NCI-H1105 treated with DMSO at 0.1 percent for 48 hours (cell line): ENCODE measurements at places on chromosomes 16 and 17.

- DNase-seq: peak; percentile 79
These were observed 253.4 kb downstream of the SNX29 start for GRCh38 chr16:12229759-12230594.

- DNase-seq: peak; percentile 51
These were observed 13.5 kb upstream of the ITGB3 start for GRCh38 chr17:47239967-47240651.

DNA sequence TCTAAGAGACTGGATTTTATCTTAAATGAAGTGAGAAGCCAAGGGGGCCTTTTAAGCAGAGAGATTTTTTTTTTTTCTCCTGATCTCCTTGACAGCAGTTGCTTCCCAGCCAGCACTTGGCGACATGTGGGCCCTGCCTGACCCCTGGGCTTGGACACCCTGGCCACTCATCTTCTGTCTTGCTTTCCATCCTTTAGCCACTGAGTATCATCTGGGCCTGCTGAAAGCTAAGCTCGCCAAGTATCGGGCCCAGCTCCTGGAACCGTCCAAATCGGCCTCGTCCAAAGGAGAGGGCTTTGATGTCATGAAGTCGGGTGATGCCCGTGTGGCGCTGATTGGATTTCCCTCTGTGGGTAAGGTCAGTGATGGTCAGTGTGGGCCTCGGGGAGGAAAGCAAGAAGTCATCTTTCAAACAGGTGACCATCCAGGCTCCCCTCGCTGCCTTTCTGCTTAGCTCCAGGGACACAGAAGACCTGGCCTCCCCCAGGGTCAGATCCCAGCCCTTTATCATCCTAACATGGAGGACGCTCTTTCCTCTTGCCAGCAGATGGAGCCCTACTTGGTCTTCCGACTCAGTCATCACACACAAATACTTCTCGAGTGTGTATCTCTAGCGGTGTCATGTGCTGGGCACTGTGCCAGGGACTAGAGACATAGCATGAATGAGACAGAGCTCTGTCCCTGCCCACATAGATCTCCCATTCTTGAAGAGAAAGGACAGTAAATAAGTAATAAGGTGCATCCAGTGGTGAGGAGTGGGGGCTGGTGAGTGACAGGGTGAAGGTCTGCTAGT, 6.1 kb downstream of the DRG2 start:
- DNase-seq: no peak

DNA sequence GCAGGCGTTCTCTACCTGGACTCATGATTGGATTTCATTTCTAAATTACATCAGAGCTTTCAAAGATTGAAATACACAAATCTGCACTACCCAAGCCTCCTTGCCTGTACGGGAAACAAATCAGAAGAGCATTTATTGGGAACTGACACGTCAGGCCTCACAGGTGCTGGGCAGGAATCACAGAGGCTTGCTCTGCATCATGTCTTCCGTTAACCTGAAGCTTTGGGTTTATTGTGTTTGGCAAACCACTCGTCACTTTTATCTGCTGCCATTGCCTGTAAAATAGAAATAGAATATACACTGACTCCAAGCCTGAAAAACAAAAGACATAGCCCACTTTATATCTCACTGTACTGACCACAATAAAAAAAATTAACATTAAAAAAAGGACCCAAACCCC, 7.9 kb upstream of the GEMIN4 start:
- DNase-seq: no peak

- DNase-seq: no peak
These were observed 17.8 kb upstream of the KIF19 start for GRCh38 chr17:74307984-74308773.

DNA sequence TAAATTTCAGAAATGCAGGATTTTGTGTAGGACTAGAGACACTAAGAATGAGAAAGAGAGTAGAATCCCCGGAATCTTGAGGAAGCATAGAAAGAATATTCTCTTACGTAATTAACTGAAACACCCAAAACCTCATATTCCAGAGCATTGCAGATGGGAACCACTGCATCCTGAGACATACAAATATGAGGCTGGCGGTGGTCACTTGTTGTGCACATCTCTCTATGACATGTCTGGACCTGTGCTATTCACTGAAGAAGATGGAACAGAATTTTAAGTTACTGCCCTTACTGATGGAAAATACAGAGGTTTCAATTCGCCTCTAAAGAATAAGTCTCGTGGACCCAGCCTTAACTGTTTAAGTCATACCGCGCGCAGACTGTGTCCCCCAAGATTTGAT, 806 bp downstream of the RAD51C start:
- no peak for DNase-seq

GRCh38 chr16:56738221-56738620, 8.3 kb downstream of the NUP93 start:
- no peak for DNase-seq

- DNase-seq: no peak
These were observed 36.4 kb downstream of the CLEC16A start for GRCh38 chr16:10980813-10981212.

DNA sequence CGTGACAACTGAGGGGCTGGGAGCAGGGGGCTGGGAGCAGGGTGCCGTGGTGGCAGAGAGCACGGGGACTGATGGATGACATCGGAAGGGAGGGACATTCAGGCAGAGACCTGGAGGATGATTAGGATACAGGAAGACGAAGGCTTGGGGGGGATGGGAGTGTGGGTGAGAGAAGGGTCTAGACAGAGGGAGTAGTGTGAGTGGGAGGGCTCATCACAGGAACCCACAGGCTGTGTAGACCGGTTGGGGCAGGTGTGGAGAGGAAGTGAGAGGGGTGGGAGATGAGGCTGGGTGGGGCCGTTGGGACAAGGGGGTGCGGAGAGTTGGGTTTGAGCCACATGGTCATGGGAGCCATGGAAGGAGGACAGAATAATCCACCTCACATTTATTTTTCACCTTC, 83.8 kb downstream of the RAP1GAP2 start:
- DNase-seq: no peak

DNA sequence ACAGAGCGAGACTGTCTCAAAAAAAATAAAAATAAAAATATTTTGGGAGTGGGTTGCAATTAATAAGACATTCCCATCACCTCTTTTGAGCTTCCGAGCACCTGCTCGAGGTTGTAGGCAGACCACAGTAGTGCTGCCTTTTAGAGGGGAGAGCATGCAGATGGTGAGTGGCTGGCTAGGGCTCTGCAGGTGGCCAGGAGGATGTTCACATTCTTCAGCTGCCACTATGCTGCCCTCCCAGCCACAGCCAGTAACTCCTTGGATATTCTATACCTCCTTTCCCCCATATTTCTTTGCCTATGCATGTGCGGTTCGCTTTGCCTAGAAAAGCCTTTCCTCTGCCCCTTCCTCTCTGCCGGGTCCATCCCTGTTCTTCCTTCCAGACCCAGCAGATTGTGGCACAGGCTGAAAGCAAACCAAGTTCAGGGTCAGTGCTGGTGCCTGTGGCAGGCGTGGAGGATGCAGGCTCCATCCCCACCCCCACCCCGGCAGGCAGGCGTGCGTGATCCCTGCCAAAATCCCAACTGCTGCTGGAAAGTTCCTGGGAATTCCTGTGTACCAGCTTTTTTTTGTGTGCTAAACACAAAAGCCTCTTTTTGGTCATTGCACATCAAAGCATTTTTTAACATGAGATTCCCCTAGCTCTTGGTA, 33.8 kb upstream of the CMIP start:
- DNase-seq: no peak

GRCh38 chr16:69514356-69514755, 51.4 kb upstream of the NFAT5 start:
- no peak for DNase-seq

DNA sequence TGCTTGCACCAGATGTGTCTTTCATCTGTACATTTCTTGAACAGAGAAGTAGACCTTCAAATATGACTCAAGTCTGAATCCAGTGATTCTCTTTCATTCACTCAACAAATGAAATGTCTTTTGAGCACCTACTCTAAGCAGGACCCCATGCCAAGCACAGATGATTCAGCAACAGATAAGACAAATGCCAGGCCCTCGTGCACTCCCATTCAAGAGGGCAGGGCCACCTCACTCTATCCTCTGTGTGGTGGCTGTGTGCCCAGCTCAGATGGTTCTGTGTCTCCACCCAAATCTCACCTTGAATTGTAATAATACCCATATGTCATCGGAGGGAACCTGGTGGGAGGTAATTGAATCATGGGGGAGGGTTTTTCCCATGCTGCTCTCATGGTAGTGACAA, 74.1 kb upstream of the NKD1 start:
- DNase-seq: no peak

GRCh38 chr17:80889231-80890195, 102.1 kb upstream of the CHMP6 start:
- no peak for DNase-seq

DNA sequence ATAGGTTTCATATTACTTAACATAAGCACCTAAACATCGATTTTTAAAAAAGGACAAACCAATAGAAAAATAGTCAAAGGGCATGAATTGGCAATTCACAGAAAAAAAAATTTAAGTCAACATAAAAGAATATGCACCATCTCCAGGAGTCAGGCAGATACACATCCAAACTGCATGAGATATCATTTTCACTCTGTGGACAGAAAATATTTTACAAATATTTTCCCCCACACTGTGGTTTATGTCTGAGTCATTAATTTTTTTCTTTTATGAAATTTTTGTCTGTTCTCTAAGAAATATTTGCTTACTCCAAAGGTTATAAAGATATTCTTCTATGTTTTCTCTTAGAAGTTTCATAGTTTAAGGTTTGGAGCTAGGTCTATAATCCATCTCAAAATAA, 74.4 kb upstream of the DNAH17 start:
- DNase-seq: no peak

GRCh38 chr16:67237396-67238277, 9.6 kb downstream of the FHOD1 start:
- no peak for DNase-seq

GRCh38 chr16:75789237-75789636, 62.9 kb upstream of the CPHXL start:
- peak; percentile 12 for DNase-seq

DNA sequence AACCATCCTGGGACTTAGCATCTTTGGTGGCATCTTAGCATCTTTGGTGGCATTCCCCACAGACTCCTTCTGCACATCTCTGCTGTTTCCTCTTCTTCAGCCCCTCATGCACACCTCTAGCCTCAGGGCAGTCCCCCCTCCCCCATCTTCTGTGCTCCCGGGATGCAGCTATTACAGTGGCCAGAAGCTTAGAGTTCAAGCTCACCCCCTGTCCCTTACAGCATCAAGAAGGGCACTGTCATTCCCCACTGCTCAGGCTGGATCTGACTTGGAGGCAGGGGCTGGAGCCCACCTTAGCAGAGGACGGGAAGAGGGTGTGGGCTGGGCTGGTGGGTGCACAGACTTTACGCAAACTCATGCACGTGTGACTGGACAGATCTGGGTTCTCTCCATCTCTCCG, 650 bp downstream of the EPN3 start:
- no peak for DNase-seq

GRCh38 chr17:6462692-6463091, 18.4 kb downstream of the PIMREG start:
- no peak for DNase-seq

DNA sequence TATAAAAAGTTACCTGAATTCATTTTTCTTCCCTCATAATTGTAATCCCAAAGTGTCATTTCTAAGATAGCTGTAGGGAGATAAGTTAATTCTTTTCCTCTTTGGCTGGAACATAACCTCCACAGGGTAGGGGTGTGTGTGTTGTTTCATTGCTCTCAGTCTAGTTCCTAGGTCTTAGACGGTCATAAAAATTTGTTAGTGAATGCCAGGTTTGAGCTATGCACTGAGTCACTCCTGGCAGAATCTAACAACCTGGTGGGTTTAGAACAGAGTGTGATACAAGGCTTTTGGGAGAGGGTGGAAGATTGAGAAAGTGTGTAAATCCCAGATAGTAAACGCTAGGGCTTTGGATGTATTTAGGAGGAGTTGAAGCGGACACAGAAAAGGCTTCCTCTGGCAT, 894 bp upstream of the PHKG2 start:
- DNase-seq: no peak

DNA sequence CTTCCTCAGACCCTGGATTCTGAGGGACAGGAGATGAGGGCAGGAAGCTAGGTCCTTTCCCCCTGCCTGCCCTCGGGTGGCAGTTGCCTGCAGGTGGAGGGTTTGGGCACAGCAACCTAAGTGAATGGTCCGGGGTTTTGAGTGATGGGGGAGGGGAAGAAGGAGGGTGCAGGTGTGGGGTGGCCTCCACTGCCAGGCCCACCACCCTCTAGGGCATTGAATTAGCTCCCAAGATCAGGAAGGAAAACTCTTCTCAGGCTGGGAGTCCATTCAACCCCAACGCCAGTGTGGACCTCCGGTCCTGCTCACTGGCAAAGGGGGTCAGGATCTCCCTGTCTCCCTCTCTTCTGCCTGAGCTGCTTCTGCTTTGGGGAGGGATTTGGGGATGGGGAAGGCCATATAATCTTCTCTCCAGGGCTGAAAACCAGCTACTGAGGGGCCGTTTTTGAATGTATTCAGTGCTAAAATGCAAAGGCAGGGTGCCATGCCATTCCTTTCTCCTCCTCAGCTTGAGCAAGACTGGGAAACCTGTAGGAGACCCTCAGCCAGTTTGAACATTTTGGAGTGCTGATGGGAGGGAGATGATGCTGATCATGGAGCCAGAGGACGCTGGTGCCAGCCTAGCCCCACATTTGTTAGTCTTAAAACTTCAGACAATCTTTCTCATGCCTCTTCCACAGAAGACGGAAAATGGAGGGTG, 18.8 kb downstream of the GRB7 start:
- DNase-seq: no peak

- DNase-seq: no peak
These were observed 18.4 kb downstream of the HSD11B2 start for GRCh38 chr16:67449336-67449735.

GRCh38 chr17:27905447-27906225, 12.5 kb upstream of the LYRM9 start:
- DNase-seq: no peak
